Activated naive CD4-positive, alpha-beta T cell treated with Interleukin-2 at 50 U/mL for 16 hours (primary cell): ENCODE measurements at places on chromosomes 11 and 22.

DNA sequence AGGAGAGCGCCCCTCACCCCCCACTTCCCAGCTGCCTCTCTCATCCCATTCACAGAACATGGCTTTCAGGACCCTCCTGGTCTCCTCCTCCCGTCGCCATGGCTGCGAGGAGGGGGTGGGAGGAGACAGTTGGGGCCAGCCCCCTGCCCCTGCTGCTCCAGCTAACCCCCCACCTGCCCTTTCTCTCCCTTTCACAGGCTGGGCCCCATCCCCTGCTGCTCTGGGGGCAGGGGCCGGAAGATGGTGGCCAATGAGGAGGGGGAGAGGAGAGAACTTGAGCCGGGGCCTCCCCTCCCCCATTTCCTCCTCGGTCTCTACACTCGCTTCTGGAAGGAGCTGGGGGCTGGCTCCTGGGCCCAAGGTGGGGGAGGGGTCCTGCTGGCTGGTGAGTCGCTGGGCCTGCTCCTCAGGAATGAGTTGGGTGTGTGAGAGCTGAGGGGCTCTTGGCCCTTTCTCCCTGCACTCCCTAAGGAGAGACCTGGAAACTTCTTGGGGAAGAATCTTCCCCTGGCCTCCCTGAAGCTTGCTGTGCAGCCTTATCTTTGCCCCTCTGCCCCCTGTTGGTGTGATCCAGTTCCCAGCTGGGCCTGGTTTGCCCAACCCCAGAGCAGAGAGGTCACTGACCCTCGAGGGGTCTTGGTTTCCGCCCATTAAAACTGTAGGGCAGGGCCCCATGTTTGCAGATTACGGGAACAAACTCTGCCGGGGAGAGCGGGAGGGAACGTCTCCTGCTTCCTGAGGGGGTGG lies 10.2 kb downstream of the YPEL4 start:
- no peak for DNase-seq

DNA sequence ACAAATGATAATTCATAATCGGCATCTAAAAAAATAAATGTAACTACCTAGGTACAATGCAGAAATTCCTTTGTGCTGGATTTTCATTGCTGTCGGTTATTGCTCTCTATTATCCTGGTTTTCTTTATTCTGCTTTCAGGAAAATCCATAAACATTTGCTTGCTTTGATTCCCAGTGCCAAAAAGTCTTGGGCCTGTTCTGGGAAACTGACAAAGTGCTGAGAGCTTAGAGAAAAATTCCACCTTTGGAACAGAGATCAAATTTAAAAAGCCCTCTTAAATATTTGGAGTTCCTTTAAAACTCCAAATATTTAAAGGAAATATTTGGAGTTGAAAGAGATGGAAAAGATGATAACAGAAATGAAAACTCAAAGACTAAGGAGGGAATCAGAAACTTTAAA lies 87.3 kb upstream of the ZBED5 start:
- no peak for DNase-seq

- DNase-seq = no peak
Observed at GRCh38 chr22:23031786-23032185, 38.5 kb upstream of the GNAZ start.

GRCh38 chr11:57390535-57390934 lies at the start of gene PRG2:
TSS of gene PRG2 (minus strand) at chr11:57390650. CDS start at chr11:57389944, 706 bp downstream.
- no peak for DNase-seq

GRCh38 chr22:46366327-46366731 lies 30.8 kb downstream of the TRMU start:
- DNase-seq = no peak

DNA sequence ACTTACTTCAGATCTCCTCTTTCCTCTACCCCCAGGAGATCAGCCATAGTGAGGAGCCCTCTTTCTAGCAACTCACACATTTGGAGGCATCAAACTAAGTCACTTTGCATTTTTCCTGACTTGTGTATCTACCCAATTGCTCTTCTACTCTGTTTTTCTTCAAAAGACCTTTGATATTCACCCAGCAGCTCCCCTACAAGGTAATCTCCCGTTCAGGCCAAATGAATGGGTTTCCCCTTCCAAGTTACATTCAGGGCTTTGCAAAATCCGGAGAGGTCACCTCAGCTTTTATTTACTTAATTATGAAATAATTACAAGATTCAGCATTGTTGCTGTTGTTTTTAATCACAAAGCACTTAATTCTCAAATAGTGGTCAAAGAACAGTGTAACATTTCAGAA lies 6.1 kb downstream of the LARGE1 start:
- no peak for DNase-seq

DNA sequence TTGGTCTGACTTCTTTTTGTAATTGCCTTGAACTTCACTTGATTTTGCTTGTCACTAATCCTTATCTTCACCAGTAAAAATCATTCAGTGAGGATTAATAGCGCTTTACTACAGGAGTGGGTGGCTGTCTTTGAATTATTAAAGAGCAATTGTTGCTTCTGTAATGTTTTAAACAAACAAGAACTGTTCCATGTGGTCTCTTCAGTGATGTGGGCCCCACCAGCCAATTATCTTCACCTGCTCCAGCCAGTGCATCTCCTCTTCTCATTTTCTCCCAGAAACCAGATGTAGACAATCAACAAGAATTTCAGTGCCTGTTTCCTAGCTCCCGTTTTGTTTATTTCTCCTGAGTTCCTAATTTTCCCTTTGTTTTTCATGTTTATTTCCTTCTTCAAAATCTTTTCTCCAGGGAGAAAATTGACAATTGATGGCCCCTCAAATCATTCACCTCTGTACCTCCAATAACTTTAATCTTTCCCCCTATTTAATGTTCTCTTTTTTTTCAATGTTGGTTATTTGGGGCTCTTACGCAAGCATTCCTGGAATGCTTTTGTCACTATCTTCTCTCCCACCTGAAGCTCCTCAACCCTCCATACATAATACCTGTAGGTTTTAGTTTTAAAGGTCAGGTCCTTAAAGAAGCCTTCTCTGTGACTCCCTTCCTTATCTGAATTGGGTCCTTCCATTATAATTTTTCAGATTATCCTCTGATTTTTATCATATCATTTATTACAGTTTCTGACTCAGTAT lies 115.1 kb downstream of the ARFGAP2 start:
- DNase-seq = no peak

- DNase-seq = no peak
Observed at GRCh38 chr11:3228445-3228829, 3.8 kb downstream of the MRGPRE start.

GRCh38 chr11:36070213-36070953 lies 126.5 kb downstream of the LDLRAD3 start:
- no peak for DNase-seq

GRCh38 chr11:64793271-64794160 lies 9.5 kb downstream of the MAP4K2 start:
- DNase-seq = no peak

GRCh38 chr11:61657566-61658290 lies 22.5 kb upstream of the DAGLA start:
- DNase-seq = no peak

- DNase-seq = no peak
Observed at GRCh38 chr11:126857860-126858808, 142.4 kb downstream of the KIRREL3 start.

GRCh38 chr22:47168900-47169800 lies 406.7 kb downstream of the TBC1D22A start:
- no peak for DNase-seq

GRCh38 chr11:130397780-130398179 lies 30.6 kb downstream of the ADAMTS8 start:
- no peak for DNase-seq

- DNase-seq = no peak
Observed at GRCh38 chr11:93940395-93940794, 80.8 kb upstream of the HEPHL1 start.

GRCh38 chr22:46159777-46160176 lies 9.5 kb downstream of the PPARA start:
- DNase-seq = no peak

GRCh38 chr11:117097389-117098268 lies 599 bp downstream of the SIK3 start:
- DNase-seq = peak; percentile 35

- DNase-seq = no peak
Observed at GRCh38 chr11:18137186-18137800, 4.9 kb downstream of the MRGPRX3 start.

- DNase-seq = no peak
Observed at GRCh38 chr22:50140615-50141014, 29.9 kb upstream of the PANX2 start.

- no peak for DNase-seq
Observed at GRCh38 chr11:69912911-69913451, 93.8 kb upstream of the FGF3 start.

DNA sequence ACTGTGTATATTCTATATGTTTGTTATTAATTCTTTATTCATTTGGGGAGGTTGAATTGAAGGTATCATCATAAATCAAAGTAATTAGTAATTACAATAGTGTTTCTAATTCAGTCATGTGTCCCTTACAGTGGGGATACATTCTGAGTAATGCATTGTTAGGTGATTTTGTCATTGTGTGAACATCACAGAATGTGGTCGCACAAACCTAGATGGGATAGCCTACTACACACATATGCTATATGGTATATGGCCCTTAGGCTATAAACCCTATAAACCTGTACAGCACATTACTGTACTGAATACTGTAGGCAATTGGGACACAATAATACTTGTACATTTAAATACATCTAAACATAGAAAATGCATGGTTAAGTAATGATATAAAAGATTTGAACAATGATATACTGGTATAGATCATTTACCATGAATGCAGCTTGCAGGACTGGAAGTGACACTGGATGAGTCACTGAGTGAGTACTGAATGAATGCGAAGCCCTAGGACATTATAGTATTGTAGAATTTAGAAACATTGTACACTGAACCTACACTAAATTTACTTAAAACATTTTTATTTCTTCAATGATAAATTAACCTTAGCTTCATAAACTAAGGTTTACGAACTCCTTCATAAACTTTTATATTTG lies 936.2 kb upstream of the CHORDC1 start:
- DNase-seq = no peak

DNA sequence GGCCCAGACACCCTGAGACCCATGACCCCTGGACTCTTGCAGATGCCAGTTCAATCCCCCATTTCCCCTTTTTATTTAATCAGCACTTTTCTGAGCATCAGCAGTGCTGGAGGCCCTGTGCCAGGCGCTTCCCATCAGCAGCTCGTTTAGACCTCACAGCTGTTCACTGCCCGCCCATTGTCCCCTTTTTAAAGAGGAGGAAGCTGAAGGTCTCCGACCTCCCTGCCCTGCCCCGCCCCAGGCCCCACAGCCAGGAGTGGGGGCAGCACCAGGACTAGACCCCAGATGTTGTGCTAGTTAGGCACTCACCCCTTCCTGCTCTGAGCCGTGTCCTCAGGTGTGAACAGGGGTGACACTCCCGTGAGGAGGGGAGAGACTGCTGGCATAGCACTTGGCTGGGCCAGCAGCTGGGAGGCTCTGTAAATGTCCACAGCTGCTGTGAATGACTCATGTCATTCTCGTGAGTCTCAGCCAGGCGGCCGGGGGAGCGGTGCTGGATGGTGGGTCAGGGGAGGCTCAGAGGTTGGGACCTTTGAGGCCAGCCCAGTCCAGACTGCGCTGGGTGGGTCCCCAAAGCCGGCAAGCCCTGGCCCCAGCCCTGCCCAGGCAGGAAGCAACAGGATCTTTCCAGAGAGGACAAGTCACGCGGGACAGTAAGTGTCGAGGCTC lies 19.9 kb downstream of the EMID1 start:
- no peak for DNase-seq
